ENCODE measurements at places on chromosomes 7 and 10. TPM values are rescaled to one million over a fixed set of nuclear protein-coding genes. Genes with fewer than 3 reads are reported as not detected.

Gene ARL3
- 14.4 TPM for total RNA-seq

Gene HSPA12A
- total RNA-seq, result 14.6 TPM

Gene ASB10
- not detected for total RNA-seq

Gene AKR1C3
- 1,248 TPM for total RNA-seq

Gene COL17A1
- total RNA-seq, result 3.8 TPM

Gene CRHR2
- total RNA-seq, result not detected

Gene PPP1R9A
- 4.9 TPM for total RNA-seq

Gene ERVW-1
- not detected for total RNA-seq

Measured in A549 treated with CpdA at 1 μM for 4 hours (cell line).